Left colon (tissue), 2 donors: ENCODE measurements at places on chromosomes 4 and X. TPM values are rescaled to one million over a fixed set of nuclear protein-coding genes. Genes with fewer than 3 reads are reported as not detected.

The CYBB gene
- 8.8 TPM for total RNA-seq

The FHDC1 gene
- 14.9 TPM for total RNA-seq

The FGD1 gene
- total RNA-seq, result 3.8 TPM

The DGAT2L6 gene
- not detected for total RNA-seq

The PDLIM5 gene
- 148 TPM for total RNA-seq

The STARD8 gene
- total RNA-seq, result 2.3 TPM

The SOX3 gene
- not detected for total RNA-seq

The ZAR1 gene
- total RNA-seq, result not detected

The GUCY1B1 gene
- 6.9 TPM for total RNA-seq

The YY2 gene
- total RNA-seq, result 0.95 TPM

The KLHL4 gene
- 0.34 TPM for total RNA-seq

The DMRTC1B gene
- 0.61 TPM for total RNA-seq

The MCUB gene
- 5.4 TPM for total RNA-seq

The GLRB gene
- total RNA-seq, result 0.64 TPM

The ADGRG2 gene
- 0.34 TPM for total RNA-seq

The CT55 gene
- not detected for total RNA-seq

The ATP5ME gene
- total RNA-seq, result 383 TPM

The RHOXF2 gene
- not detected for total RNA-seq

The GAGE1 gene
- not detected for total RNA-seq

The PRR32 gene
- total RNA-seq, result not detected

The MAGEC1 gene
- total RNA-seq, result not detected

The GDI1 gene
- 63.3 TPM for total RNA-seq

The ZCCHC13 gene
- not detected for total RNA-seq

The SPANXN4 gene
- total RNA-seq, result not detected

The RAB39B gene
- total RNA-seq, result 0.56 TPM

The RBMXL3 gene
- not detected for total RNA-seq

The HTT gene
- 59.1 TPM for total RNA-seq

The SAP30 gene
- total RNA-seq, result 7.6 TPM

The GRIA2 gene
- total RNA-seq, result 0.12 TPM

The MAGEB1 gene
- not detected for total RNA-seq

The SPANXA1 gene
- total RNA-seq, result not detected

The BCLAF3 gene
- 20.3 TPM for total RNA-seq

The AADAT gene
- total RNA-seq, result 4.0 TPM

The GPRIN3 gene
- 21.1 TPM for total RNA-seq

The BEX2 gene
- 5.1 TPM for total RNA-seq

The SSX2 gene
- not detected for total RNA-seq

The SERTM2 gene
- 0.20 TPM for total RNA-seq
